T-helper 22 cell (primary cell): ENCODE measurements at places on chromosomes 4 and X.

GRCh38 chrX:33840176-33840575 is 291.9 kb downstream of the FAM47A start:
- no peak for DNase-seq

DNA sequence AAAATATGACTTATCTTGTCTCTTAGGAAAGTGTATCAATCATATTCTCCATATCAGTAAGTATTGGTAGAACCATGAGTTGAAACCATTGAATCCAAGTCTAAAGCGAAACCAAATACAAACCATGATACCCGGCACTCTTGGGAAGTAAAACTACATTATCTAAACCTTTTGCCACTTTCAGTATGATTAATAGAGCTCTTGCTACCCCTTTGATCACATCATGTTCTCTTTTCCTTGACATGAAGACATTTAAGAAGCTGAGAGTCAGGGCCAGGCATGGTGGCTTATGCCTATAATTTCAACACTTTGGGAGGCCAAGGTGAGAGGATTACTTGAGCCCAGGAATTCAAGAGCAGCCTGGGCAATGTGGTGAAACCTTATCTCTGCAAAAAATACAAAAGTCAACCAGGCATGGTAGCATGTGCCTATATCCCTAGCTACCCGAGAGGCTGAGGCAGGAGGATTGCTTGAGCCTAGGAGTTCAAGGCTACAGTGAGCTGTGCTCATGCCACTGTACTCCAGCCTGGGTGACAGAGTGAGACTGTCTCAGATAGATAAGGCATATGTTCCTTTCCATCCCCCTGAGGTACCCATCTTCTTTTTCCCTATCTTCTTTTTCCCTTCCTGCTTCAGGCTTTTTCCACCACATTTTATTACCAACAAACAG is 45.4 kb downstream of the CEP135 start:
- DNase-seq, result no peak

DNA sequence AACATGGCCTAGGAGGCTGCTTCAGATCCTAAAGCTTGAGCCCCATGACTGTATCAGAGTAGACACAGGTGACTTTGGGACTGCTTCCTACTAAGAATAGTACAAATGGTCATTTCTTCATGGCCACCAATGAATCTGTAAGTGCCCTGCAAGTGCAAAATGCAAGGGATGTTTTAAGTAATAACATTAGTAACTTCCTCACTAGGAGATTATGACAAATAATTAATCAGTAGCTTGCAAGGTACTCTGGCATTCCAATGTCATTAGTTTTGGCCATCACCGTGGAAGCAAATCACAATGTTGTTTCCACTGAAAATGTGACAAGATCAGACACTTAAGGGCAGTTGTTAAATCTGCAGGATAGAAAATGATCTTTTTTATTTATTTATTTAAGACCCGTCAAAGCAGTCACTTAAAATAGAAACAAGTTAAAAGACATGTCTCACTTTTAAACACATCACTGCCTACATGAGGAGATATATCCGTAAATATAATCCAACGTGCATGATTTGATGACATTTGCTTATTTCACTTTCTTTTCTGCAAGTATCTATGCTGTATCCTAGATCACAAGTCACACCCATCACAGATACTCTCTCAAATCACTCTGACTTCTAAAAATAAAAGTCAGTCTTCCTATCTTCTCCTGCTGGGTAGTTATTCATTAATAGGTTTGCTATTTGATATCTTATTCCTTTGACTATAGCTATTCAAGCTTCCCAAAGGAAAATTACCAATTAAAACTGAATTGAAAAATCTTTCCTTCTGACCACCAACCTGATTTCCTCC is 400.6 kb downstream of the IL15 start:
- DNase-seq, result no peak

DNA sequence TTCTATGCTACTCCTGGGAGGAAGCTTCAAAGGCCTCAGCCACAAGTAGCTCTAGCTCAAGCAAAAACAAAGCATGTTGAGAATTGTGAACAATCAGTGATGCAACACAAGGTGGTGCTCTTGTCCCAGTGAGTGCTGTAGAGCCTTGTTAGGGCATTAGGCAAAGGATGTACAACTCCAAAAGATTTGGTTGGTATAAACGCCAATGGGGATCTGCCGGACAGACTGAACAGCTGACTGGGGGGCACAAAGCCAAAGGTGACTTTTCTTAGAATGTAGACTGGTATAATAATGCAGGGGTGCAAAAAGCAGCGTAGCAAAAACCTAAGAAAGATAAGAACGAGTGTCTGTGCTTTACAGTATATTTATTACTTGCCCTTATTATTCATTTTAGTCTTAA is 62.6 kb upstream of the ALB start:
- no peak for DNase-seq

DNA sequence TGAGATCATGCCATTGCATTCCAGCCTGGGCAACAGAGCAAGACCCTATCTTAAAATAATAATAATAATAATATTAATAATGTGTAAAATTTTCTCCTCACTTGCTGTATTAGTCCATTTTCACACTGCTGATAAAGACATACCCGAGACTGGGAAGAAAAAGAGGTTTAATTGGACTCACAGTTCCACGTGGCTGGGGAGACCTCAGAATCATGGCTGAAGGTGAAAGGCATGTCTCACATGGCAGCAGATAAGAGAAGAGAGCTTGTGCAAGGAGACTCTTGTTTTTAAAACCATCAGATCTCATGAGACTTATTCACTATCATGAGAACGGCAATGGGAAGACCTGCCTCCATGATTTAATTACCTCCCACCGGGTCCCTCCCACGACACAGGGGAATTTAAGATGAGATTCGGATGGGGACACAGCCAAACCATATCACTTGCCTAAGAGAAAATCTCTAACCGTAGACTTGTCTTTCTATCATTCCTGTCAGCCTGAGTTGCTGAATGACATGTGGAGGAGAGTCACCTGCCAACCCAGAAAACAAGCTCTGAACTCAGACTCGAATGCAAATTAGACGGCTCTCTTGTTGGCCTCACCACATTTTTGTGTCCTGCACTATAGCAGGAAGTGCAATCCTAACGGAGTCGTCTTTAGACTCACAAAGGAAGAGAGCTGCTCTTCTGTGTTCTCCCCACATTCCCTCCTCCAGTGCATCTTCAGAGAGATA is 51.9 kb upstream of the DCTD start:
- DNase-seq, result no peak

DNA sequence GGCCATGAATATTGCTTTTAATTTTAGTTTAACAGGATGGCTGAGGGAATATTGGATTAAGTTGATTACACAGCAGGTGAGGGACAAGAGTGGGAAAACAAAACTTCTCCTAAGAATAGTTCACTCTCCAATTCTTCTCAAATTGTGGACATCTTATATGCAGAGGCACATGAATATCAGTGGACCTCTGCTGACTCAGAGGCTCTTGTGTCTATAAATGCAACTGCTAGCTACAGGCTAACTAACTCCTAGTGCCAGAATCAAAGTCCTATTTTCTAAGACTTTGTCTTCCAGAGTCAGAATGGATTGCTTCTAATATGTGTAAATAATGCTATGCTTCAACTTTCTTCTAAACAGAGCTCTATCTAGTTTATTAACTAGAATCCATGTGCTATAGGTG is 175.8 kb downstream of the IL15 start:
- DNase-seq, result no peak

- DNase-seq, result no peak
Observed at GRCh38 chrX:2801223-2801622, 27.5 kb upstream of the GYG2 start.

- no peak for DNase-seq
Observed at GRCh38 chrX:112078606-112079005, 4.0 kb downstream of the TRPC5 start.

- no peak for DNase-seq
Observed at GRCh38 chr4:158722291-158722916, 792 bp downstream of the PPID start.

- DNase-seq, result no peak
Observed at GRCh38 chr4:119679251-119679650, 50.6 kb upstream of the PDE5A start.

GRCh38 chr4:117400039-117400835 is 314.9 kb upstream of the TRAM1L1 start:
- DNase-seq, result no peak

GRCh38 chrX:68464796-68465195 is 31.5 kb upstream of the OPHN1 start:
- DNase-seq, result no peak

DNA sequence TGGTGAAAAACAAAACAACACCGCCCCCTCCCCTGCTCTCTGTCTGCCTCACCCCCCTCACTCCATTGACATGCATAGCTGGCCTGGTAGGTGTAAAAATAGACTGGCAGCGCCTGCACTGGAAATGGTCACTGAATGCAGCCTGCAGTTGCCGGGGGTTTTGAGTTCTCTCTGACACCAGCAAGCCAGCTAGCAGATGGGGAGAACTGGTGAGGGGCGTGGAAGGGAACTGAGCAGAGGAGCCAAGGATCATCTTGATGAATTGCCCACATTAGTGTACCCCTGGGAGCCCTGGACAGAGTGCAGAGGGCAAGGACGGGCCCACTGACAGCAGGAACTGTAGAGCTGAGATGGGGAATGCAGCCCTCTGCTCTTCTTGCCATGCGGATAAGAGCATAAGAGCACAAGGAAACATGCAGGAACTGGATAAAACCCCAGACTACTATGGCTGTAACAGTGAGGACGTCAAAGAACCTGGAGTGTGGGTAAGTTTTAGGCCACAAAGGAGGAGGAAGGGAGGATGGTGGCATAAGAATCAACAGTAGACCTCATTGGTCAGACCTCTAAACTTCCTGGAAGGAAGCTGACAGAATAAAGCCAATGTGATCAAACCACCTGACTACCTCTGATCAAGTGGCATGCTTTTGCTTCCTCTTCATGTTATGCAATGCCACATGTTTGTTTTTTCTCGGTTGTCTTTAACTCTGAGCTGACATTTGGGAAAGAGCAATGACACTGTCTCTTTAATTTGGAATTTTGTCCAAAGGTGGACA is 96.3 kb downstream of the ANK2 start:
- no peak for DNase-seq

DNA sequence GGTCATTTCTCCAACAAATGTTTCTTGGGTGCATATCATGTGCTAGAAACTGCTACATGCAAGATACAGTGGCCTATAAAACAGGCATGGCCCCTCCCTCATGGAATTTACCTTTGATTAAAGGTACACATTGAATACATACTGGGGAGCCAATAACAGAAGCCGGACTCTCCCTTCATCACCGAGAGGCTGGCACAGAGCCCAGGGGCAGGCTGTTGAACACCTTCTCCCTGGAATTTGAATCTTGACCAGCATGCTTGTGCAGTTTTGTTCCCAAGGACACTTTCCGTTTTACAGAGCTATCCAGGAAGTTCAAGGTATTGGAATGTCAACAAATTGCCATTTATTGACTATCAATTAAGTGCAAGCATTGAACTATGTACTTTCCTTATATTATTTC is 33.2 kb downstream of the PPARGC1A start:
- no peak for DNase-seq

DNA sequence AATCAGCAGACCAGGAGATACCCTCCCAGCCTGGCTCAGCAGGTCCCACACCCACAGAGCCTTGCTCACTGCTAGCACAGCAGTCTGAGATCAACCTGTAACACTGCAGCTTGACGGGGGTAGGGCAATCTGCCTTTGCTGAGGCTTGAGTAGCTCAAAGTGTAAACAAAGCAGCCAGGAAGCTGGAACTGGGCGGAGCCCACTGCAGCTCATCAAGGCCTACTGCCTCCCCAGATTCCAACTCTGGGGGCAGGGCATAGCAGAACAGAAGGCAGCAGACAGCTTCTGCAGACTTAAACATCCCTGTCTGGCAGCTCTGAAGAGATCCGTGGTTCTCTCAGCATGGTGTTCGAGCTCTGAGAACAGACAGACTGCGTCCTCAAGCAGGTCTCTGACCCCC is 15.1 kb upstream of the GABRA2 start:
- DNase-seq, result no peak

DNA sequence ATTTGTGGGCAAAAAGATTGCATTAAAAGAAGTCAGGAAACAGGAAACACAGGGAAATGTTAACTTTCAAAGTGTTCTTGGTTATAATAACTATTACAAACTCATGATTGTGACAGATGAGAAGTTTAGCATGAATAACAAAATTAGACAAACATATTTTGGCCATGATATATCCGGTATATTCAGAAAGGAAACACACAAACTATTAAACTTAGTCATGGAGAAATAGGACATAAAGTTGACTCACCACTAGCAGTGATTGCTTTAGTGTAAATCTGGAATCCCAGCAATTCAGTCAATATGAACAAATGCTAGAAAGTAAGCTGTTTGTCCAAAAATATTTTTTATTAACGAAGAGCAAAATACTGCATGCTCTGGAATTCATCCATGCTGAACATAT is 1299.9 kb downstream of the C4orf33 start:
- DNase-seq, result no peak

GRCh38 chr4:45550766-45551366 is 573.0 kb downstream of the GABRG1 start:
- no peak for DNase-seq

DNA sequence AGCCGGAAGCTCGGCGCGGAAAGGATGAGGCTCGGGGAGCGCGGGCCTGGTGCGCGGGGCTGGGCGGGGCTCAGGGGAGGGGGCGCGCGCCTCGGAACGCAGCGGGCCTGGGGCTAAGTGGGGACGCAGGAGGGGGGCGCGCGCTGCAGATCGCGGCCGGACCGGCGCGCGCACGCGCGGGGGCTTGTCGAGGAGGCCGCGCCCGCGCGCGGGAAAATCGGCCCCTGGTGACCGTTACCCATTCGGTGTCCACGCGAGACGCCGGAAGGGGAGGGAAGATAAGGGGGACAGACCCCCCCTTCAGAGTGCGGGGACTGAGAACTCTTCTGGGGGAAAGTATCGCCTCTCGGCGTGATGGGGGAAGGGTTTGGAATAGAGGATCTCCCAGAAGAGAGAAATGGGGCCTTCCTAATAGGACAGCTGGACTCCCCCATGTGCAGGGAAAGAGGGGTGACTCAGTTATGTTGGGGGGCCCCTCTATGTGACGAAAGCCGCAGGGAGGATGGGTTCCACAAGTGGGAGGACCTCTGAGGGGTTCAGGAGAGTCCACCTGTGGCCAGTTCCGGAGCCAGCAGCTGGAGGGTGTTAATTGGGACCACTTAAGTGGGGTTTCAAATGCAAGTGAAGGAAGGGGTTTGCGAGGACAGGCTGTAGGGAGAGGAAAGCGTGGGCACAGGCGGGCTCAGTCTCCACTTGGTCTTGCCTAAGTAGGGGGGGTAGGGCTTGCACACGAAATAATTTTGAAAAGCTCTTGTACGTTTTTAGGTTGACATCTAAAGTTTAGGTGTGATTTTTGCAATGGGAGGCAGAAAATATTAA is 584 bp downstream of the SUV39H1 start:
- no peak for DNase-seq

DNA sequence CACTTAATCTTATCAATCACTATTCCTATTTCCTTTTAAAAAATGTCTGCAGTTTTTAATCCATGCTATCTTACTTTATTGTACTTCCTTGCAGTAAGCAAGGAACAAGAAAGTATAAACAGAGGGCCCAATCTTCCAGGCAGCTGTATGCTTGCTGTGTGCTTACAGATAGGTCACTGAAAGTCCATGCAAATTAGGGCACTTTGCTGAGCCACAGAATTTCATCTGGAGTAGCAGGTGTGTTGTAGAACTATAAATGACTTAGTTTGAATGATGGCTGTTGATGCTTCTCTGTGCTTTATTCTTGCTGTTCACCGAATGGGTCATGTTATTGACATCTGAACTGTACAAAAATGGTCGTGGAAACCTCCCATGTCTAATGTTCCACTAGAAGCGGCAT is 154.6 kb downstream of the ATOH1 start:
- DNase-seq, result no peak
